Activated naive CD4-positive, alpha-beta T cell treated with anti-CD3 and anti-CD28 coated beads, Interleukin-2, amount 50 U/mL, for 72 hours (primary cell): ENCODE measurements at places on chromosomes 11 and 22.

DNA sequence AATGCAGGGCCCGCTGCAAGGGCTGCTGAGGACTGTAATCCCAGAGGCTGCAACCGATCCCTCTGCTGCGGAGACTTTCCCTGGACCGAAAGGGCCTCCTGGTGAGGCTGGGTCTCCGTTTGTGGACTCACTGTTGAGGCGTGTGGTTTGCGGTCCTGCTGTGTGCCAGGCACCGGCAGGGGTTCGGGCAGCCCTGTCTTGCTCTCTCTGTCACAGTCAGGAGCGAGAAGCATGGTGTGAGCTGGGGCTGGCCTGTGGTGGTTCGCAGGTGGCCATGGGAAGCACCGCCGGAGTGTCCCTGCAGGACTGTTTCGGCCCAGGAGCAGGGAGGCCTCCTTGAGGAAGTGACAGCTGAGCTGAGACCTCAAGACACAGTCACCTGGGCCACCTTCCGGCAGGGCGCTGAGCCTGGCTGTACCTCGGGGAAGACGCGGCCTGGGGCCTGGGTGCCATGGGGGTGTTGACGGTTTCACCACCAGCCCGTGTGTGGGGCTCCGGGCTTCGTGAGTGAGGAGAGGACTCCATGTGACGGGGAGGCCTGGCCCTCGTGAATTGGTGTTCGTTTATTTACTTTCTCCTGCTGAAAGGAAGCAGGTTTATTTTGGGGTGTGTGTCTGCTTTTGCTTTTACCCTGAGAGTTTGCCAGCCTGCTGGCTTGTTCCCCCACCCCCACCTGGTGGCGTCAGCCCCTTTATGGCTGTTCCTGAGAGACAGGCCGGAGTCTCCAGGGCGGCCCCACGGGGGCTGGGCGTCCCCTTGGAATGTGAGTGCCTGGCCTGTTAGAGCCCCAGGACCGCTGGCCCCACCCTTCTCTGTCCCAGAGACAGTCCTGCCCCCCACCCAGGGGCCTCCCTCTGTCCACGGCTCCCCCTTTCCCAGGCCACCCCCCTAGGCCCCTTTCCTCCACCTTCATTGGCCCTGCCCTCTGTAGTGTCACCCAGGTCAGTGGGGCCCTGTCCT lies 122.5 kb downstream of the KCNQ1OT1 start:
- DNase-seq: no peak

DNA sequence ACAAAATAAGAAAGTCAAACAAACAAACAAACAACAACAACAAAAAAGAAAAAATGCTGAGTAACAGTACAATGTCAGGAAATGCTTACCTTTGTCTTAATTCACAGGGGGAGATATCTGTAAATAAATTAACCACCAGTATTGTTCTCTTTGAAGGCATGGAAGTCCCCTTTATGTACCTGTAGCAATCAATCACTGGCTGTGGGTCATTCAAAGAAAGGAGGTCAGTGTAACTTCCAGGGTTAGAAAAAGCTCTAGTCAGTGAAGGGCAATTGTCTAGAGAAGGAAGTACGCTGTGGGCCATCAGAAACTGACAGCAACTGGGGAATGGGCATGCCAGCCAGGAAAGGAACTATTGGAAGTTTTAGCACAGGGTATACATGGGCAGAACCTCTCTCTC lies 121.5 kb upstream of the LUZP2 start:
- no peak for DNase-seq

GRCh38 chr11:119550053-119550752 lies 127.2 kb upstream of the THY1 start:
- DNase-seq: no peak

DNA sequence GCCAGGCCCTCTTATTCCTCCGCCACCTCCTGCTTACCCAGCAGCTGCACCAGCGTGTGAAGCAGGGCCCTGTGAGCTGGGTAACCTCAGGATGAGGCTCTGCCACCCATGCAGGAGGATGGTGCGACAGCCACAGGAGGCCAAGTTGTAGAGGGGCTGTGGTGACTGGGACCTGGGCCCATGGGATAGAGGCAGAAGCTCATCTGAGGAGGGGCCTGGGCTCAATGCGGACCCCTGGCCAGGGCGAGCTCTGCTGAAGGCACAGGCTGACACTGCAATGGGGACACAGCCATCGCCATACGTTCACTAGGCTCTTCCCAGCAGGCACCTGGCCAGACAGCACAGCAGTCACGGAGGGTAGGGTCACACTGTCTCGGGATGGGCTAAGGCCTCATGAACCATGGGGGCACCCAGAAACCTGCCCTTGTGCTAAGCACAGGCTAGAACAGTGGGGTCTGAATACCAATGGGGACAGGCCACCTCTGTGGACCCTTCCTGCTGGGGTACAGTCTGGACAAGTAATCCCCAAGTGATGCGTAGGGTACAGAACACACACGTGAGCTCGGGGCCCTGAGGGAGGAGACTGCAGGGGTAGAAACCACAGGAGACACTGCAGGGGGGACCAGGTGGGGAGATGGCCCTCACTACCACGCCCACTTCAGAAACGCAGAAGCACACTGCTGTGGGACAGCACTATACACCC lies 35.3 kb downstream of the GNB1L start:
- DNase-seq: no peak

DNA sequence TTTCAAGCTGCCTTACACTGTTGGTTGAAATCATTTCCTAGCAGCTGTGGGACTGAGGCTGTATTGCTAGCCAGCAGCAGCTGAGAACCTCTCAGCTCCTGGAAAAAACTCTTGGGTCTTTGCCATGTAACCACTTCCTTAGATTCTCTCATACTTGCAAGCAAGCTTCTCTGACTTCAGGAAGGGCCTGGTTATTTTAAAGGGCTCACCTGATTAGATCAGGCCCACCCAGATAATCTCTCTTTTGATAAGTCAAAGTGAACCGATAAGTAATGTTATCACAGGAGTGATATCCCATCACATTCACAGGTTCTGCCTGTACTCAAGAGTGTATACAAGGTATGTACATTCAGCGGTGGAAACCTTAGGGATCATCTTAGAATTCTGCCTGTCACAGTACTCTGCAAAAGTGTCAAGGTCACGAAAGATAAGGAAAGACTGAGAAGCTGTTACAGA lies 7.4 kb upstream of the CLPB start:
- no peak for DNase-seq

- no peak for DNase-seq
Measured at GRCh38 chr22:37284805-37285355, 2.6 kb downstream of the CYTH4 start.

GRCh38 chr22:24146791-24147353 lies 34.4 kb upstream of the SUSD2 start:
- no peak for DNase-seq

DNA sequence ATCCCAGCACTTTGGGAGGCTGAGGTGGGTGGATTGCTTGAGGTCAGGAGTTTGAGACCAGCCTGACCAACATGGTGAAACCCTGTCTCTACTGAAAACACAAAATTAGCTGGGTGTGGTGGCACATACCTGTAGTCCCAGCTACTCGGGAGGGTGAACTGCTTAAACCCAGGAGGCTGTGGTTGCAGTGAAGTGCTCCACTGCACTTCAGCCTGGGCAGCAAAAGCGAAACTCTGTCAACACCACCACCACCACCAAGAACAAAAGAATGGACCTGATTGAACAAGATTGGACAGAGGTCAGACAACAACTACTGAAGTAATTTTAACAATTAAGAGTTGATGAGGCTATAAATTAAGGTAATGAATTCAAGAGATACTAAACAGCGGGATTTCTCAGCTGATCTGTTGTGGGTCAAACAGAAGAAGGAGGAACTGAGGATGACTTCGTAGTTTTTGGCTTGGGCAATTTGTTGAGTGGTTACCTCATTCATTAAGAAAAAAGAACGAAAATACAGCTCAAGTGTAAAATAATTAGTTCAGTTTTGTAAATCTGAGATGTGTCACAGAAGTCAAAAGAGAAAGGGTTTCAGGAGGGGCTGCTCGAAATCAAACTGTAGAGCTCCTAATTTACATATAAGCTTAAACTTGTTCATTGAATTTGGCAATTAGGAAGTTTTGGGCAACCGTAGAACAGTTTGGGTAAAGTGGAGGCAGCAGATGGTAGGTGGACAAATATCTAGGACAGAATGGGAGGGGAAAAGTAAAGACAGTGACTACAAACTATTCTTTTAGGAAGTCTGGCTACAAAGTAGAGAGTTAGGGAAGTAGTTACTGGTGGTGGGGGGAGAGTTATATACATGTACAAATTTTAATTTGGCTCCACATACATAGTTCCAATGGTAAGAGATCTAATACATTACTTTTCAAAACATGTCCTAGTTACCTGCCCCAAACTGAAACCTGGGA lies 4.5 kb downstream of the IL18 start:
- DNase-seq: no peak
